SK-N-SH (cell line): ENCODE measurements at places on chromosomes 5 and 9. TPM values are rescaled to one million over a fixed set of nuclear protein-coding genes. Genes with fewer than 3 reads are reported as not detected.

The IL13 gene
- 0.05 and 0.08 TPM in 2 replicates for polyA plus RNA-seq

The CATSPER3 gene
- polyA plus RNA-seq: 0.26 and 0.37 TPM in 2 replicates

The APC gene
- 5.1 and 6.2 TPM in 2 replicates for polyA plus RNA-seq

The IL5 gene
- polyA plus RNA-seq: not detected in 2 replicates

DNA sequence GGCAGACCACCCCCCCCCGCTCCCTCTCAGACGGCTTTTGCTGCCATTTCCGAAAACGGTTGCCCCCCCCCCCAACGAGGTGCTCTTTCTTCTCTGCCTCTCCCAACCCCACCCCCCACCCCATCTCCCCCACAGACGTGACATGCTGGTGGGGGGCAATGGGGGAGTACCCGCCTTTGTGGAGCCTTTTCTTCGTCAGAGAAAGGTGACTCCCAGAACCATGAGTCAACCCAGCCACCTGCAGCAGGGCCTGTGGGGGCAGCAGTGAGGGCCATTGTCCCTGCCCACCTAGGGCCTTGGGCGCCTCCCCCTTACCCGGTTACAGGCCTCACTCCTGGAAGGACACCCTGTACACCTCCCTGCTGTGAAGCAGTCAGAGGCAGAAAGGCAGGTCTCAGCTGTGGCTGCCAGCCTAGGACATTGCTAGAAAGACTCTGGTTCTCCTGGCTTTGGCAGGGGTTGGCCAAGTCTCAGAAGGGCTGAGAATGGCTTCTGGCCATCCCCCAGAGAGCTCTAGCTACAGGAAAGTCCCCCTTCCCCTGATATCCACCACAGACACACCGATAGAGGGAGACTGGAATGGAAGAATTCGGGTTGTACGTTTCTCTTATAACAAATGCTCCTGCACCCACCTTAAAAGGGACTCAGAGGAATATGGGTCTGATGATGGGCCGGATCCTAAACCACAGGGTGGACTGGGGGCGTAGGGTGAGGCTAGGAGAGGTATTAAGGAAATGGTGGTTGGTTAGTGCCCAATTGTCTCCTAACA lies 2.2 kb downstream of the DNAJB5 start:
- DNase-seq: no peak

DNA sequence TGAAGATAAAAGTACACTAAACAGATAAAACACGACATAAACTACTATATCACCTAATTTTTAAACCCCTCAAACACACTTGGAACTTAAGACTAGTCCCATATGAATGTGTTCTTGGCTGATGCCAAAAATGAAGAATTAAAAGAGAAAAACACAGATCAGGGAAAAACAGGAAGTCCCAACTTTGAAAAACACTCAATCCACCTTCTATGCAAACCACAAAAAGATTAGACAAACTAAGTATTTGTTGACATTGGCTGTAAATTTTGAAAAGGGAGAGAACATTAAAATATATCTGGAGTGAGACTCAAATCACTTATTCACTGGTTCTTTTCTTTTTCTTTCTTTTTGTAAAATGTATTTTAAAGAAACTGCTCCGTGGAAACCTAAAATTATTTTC lies 81.4 kb downstream of the ANKH start:
- DNase-seq: no peak

GRCh38 chr9:101792475-101792874 lies 54.0 kb upstream of the GRIN3A start:
- DNase-seq: no peak

DNA sequence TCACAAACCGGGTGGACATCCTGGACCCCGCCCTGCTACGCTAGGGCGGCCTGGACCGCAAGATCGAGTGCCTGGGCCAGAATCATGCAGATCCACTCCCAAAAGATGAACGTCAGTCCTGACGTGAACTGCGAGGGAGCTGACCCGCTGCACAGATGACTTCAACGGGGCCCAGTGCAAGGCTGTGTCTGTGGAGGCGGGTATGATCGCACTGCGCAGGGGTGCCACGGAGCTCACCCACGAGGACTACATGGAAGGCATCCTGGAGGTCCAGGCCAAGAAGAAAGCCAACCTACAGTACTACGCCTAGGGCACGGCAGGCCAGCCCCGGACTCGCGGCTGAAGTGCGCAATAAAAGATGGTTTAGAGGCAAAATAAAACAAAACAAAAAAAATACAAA lies 5.2 kb downstream of the SAXO1 start:
- no peak for DNase-seq

The PCDHGA4 gene
- polyA plus RNA-seq: 1.8 and 2.2 TPM in 2 replicates

DNA sequence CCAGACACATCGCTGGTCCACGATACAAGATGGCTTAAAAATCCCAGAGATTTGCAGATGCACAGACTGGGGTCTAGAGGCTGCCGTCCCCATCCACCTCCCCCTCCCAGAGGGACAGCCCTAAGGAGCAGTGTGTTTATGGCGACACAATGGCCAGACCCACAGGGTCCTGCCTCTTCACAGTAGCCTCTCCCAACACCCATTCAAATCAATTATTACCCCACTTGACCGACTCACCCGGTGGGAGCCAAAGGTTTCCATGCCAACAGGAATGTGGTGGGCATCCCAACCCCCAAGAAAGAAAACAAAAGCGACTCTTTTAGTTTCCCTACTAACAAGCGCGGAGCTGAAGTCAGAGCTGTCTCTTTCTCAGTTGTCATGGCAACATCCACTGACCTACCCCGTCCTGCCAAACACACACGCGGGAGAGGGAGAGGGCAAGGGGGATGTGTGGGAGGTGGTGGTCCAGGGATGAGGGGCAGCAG lies 209.0 kb downstream of the TTLL11 start:
- DNase-seq: peak; percentile 70

- DNase-seq: no peak
Measured at GRCh38 chr5:74072646-74073045, 446.6 kb downstream of the ARHGEF28 start.

- DNase-seq: no peak
Measured at GRCh38 chr9:124574534-124575375, 67.6 kb upstream of the NR5A1 start.

GRCh38 chr5:143562935-143563334 lies 159.4 kb upstream of the NR3C1 start:
- no peak for DNase-seq

- DNase-seq: no peak
Measured at GRCh38 chr5:36374266-36374862, 72.7 kb upstream of the RANBP3L start.

DNA sequence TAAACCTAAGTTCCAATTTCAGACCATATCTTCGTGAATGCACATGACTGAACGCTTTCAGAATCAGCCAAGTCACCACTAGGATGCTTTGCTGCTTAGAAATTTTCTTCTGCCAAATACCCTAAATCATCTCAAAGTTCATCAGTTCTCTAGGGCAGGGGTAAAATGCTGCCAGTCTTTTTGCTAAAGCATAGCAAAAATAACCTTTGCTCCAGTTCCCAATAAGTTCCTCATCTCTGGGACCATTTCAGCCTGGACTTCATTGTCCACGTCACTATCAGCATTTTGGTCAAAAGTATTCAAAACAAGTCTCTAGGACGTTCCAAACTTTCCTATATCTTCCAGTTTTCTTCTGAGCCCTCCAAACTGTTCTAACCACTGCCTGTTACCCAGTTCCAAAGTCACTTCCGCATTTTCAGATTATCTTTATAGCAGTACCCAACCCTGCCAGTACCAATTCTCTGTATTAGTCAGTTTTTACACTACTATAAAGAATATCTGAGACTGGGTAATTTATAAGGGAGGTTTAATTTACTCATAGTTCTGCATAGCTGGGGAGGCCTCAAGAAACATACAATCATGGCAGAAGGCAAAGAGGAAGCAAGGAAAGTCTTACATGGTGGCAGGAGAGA lies 74.8 kb downstream of the NR3C1 start:
- DNase-seq: no peak

GRCh38 chr5:160960592-160960991 lies 108.6 kb upstream of the ATP10B start:
- no peak for DNase-seq

The TMC1 gene
- 0.10 TPM in 1 of 2 replicates, not detected in the other for polyA plus RNA-seq

GRCh38 chr5:130104895-130105688 lies 200.8 kb downstream of the CHSY3 start:
- no peak for DNase-seq

GRCh38 chr9:79152306-79152705 lies 419.5 kb upstream of the TLE4 start:
- no peak for DNase-seq

- no peak for DNase-seq
Measured at GRCh38 chr9:14373336-14373666, 59.4 kb upstream of the NFIB start.

The SPINK13 gene
- not detected in 2 replicates for polyA plus RNA-seq

The SPINK7 gene
- not detected in 2 replicates for polyA plus RNA-seq
